Stimulated activated CD8-positive, alpha-beta memory T cell treated with anti-CD3 and anti-CD28 coated beads, Interleukin-4, amount 100 ng/mL, for 1 hour (primary cell): ENCODE measurements at places on chromosomes 13 and 19.

- DNase-seq: no peak
These were observed 113.8 kb downstream of the TBC1D4 start for GRCh38 chr13:75368167-75368566.

- no peak for DNase-seq
These were observed 14.3 kb upstream of the HSPH1 start for GRCh38 chr13:31175847-31176532.

DNA sequence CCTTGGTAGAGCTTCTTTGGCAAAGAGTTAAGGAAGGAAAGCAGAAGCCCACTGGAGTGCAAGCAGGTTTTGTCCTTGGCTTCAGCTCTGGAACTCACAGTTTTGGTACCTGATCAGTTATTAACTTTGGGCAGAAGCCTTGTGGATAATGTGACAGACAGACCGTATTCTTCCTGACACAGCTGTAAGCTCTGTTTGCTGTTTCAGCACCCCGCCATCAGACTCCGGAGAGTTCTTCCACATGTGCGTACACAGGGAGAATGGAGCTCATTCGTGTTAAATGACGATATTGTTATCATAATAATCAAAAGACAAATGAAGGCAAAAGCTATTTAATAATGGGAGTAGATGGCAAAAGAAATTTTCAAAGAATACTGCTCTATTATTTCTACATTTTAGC, 155.1 kb upstream of the ARGLU1 start:
- no peak for DNase-seq

- no peak for DNase-seq
These were observed 45.0 kb downstream of the FLT3 start for GRCh38 chr13:28055357-28055756.

- DNase-seq: no peak
These were observed 4.1 kb downstream of the SWSAP1 start for GRCh38 chr19:11378319-11379189.

DNA sequence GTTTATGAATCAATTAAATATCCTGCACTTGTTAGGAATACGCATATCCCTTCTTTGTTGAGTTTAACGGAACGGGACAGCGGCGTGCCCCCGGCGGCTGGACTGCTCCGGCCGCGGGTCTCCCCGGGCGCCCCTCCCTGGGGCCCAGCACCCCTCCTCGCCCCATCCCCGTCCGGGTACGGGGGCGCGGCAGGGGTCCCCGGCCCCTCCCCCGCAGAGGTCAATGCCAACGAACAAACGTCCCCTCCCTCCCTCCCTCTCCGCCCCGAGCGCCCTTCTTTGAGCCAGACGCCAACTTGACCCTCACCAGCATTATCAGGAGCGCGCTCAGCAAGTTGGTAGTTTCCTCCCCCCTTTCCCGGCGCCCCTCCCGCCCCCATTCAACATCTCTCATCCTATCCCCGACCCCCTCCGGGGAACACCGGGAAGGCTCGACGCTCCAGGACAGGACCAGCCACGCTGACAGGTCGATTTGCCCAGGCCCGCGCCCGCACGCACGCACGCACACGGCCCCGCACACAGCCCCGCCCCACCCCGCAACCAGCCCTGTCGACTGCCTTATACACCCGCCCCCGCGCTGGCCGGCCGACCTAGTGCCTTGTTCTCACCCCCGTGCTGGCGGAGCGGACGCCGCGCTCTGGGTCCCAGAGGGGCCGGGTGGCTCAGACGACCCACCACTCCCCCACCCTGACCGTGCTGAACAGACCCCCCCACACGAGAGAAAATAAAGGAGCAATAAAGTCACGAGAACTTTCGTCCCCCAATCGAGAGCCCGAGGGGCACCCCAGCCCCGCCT, 5.0 kb downstream of the LYL1 start:
- DNase-seq: no peak

- no peak for DNase-seq
These were observed 52.8 kb downstream of the TNFSF13B start for GRCh38 chr13:108322206-108322824.

GRCh38 chr13:99404005-99404755, 97.0 kb upstream of the GPR183 start:
- DNase-seq: no peak

GRCh38 chr13:103607995-103608394, 541.8 kb upstream of the SLC10A2 start:
- DNase-seq: no peak

DNA sequence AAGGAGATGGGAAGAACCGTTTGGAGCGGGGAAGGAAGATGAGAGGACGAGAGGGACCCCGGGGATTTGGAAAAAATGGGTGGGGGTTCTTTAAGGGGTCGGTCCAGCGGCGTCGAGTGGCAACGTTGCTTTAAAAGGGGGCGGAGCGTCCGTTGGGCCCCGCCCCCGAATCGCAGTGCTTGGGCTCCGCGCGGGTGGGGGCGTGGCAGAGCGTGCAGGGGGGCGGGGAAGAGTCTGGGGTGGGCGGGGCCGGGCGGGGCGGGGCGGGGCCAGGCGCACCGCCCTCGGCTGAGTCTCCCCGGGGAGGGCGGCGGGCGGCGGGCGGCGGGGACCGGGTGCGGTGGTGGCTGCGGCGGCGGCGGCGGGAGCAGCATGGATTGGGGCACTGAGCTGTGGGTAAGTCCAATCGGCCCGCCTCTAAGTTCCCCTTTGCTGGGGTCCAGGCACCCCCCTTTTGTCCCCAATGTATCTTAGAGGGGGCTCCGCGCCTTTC, at the start of gene TRIP10:
TSS of gene TRIP10 (plus strand) at position 291 of the 493 bp plus-strand sequence. CDS start at position 373, 82 bp downstream.
- peak; percentile 62 for DNase-seq

- no peak for DNase-seq
These were observed 2075.3 kb downstream of the PCDH9 start for GRCh38 chr13:65154661-65155447.

DNA sequence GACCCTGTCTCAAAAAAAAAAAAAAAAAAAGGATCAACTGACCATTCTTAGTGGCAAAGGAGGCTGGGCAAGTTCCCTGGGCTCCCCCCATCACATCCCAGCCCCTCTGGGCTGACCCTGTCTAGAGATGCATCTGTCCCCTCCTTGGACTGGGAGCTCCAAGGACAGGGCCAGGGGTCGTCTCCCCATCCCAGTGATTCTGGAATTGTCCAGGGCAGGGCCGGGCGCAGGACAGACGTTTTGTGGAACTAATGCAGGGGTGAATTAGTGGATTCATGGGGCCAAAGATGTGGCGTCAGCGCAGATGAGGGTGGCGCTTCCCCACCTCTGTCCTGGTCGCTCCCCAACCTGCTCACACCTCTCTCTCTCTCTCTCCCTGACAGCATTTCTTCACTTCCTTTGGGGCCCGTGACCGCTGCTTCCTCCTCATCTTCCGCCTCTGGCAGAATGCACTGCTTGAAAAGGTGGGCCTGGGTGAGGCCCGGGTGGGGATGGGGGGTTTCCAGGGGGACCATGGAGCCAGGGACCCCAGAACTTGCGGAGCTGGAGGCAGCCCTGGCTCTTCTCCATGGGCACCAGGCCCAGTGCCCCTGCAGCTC, 11.1 kb downstream of the GRAMD1A start:
- no peak for DNase-seq

GRCh38 chr19:10346509-10346908, 7.1 kb upstream of the ICAM3 start:
- DNase-seq: no peak

GRCh38 chr19:47363758-47364531, 14.8 kb downstream of the DHX34 start:
- DNase-seq: no peak

GRCh38 chr13:30791354-30792001, 56.1 kb downstream of the ALOX5AP start:
- DNase-seq: no peak

DNA sequence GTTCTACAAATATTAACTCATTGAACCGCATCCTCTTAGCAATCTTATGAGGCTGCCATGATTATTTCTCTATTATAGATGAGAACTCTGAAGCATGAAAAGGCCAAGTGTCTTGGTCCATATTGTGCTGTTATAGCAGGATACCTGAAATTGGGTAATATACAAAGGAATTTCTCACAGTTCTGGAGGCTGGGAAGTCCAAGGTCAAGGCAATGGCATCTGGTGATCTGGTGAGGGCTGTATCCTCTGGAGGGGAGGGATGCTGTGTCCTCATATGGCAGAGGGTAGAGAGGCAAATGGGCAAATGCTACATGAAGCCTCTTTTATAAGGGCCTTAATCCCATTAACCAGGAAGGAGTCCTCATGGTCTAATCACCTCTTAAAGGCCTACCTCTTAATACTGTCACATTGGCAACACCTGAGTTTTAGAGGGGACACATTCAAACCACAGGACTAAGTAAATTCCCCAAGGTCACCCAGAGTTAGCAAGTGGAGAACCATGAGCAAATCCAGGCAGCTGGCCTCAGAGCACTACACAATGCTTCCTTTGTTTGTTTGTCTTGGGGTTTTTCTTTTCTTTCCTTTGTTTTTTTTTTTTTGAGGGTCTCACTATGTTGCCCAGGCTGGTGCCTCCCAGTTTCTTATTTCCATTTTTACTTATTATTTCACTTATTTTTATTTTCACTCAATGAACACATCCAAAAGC, 55.9 kb upstream of the LATS2 start:
- no peak for DNase-seq

- DNase-seq: no peak
These were observed 21.5 kb upstream of the SGCG start for GRCh38 chr13:23159205-23159759.

GRCh38 chr19:41192574-41193429, at the start of gene CYP2S1:
Gene CYP2S1, plus strand, starts transcription at chr19:41193219. Its CDS starts 46 bp downstream, at chr19:41193265.
- DNase-seq: no peak

DNA sequence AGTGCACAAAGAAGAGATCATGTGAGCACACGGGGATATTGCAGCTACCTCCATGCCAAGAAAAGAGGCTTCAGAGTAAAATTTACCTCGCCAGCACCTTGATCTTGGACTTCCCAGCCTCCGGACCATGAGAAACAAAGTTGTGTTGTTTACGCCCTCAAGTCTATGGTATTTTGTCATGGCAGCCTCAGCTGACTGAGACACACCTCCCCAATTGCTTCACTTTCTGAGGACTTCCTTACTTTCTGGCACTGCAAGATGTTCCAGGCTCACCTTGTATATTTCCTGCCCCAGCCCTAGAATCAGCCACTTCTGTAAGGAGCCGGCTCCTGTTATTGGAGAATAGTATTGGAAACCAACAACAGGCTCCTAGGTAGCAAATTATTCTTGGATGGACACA, 6.6 kb upstream of the CEBPG start:
- no peak for DNase-seq

GRCh38 chr19:42280815-42281145, 11.7 kb downstream of the CIC start:
- no peak for DNase-seq

GRCh38 chr13:46086985-46087384, 17.8 kb downstream of the CPB2 start:
- DNase-seq: no peak

DNA sequence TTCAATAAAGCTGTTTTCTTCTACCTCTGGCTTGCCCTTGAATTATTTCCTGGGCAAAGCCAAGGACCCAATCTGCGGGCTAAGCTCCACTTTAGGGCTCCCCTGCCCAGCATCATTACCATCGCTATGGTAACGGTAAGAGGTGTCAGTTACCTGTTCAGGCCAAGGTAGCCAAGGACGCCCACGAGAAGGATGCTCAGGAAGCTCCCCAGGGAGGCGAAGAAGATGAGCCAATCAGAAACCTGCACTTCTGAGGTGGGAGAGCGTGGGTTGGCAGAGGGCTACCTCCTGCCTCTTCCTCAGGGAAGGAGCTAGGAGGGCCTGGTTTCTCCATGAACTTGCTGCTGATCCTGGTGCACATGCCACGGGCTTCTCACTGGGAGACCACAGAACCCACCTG, 24.7 kb downstream of the IL12RB1 start:
- no peak for DNase-seq
